CD4-positive, alpha-beta T cell treated with Interleukin-1 beta for 1 hour (primary cell): ENCODE measurements at places on chromosomes 12 and 14.

- no peak for DNase-seq
Measured at GRCh38 chr12:51075390-51075789, 8.0 kb downstream of the CSRNP2 start.

DNA sequence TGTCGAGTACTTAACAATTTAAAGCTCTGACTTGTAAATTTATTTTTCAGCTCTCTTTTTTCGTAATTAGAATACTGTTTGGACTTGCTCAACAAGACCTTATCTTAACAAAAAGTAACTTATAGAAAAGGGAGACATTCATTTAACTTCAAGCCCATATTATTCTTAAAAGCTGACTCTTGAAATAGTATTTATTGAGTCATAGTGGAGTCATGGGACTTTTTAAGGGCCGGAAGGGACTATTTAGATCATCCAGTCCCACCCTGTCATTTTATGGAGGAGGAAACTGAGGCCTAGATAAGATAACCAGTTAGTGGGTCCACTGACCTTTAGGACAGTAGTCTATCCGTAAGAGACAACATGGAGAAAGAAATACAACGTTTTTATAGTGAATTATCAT lies 1.5 kb downstream of the RAP1B start:
- DNase-seq: no peak

DNA sequence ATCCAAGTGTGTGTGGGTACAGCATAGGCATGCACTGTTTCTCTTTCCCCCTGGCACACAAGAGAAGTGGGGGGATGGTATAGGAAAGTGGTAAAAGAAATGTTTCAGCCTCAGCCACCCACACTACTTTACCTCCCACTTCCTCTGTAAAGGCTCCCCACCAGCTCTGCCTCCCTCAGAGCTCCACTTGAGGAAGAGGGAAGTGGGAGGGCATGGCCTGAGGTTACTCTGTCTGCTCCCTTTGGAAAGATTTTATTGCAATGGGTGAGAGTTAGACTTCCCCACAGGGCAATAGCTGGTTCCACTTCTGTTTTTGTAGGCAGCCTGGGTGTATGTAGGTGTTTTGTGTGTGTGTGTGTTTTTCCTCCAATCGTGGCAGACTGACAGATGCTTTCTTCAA lies 145.3 kb downstream of the SSPN start:
- DNase-seq: peak; percentile 22

- DNase-seq: no peak
Measured at GRCh38 chr14:34277191-34277590, 184.8 kb downstream of the SPTSSA start.

GRCh38 chr12:41709012-41709411 lies 435.7 kb downstream of the GXYLT1 start:
- no peak for DNase-seq

- no peak for DNase-seq
Measured at GRCh38 chr12:104494793-104495158, 38.0 kb downstream of the CHST11 start.

- DNase-seq: no peak
Measured at GRCh38 chr14:50312734-50313054, 570 bp downstream of the DMAC2L start.

GRCh38 chr14:58193542-58193941 lies 6.4 kb upstream of the ACTR10 start:
- no peak for DNase-seq
